ENCODE measurements at places on chromosomes 16 and 17.

- peak; percentile 53 for DNase-seq
Observed at GRCh38 chr16:57253466-57253865, 8.4 kb downstream of the ARL2BP start.

GRCh38 chr17:19433727-19434340 is 22.8 kb downstream of the RNF112 start:
- no peak for DNase-seq

DNA sequence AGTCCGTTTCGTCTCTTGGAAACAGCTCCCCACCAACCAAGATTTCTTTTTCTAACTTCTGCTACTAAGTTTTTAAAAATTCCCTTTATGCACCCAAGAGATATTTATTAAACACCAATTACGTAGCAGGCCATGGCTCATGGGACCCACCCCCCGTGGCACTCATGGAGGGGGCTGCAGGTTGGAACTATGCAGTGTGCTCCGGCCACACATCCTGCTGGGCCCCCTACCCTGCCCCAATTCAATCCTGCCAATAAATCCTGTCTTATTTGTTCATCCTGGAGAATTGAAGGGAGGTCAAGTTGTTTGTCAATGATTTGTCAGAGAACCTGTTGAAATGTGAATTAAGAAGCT is 48.2 kb downstream of the IL21R start:
- no peak for DNase-seq

GRCh38 chr16:57703416-57704010 is 8.9 kb downstream of the DRC7 start:
- no peak for DNase-seq

DNA sequence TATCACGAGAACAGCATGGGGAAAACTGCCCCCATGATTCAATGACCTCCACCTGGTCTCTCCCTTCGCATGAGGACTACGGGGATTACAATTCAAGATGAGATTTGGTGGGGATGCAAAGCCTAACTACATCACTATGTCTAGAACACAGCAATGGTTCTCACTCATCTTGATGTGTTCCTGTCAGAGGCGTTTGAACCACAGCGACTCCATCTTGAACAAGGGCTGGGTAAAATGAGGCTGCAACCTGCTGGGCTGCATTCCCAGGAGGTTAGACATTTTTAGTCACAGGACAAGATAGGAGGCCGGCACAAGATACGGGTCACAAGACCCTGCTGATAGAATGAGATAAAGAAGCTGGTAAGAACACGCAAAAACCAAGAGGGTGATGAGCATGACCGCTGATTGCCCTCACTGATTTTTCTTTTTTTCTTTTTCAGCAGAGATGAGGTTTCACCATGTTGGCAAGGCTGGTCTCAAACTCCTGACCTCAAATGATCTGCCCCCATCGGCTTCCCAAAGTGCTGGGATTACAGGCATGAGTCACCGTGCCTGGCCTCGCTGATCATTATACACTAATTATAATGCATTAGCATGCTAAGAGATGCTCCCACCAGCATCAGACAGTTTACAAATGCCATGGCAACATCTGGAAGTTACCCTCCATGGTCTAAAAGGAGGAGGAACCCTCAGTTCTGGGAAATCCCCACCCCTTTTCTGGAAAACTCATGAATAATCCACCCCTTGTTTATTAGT is 3.0 kb upstream of the PPY start:
- peak; percentile 11 for DNase-seq

- DNase-seq, result peak; percentile 68
Observed at GRCh38 chr17:74992223-74992622, 4.8 kb downstream of the CDR2L start.

- no peak for DNase-seq
Observed at GRCh38 chr17:27363326-27363725, 69.4 kb downstream of the WSB1 start.

DNA sequence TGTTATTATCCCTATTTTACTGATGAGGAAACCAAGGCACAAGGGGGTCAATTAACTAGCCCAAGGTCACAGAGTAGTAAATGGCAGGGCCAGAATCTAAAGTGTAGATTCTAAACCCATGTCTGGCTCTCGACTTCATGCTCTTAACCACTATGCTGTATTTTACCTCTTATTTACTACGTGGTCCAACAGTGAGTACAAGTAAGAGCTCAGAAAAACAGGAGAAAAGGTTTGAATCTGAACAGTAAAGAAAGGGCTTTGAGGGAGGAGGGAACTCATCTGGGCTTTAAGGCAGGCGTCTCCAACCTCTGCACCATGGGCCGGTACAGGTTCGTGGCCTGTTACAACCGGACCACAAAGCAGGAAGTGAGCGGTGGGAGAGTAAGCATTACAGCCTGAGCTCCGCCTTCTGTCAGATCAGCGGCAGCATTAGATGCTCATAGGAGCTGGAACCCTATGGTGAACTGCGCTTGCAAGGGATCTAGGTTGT is 62.9 kb downstream of the SMURF2 start:
- DNase-seq, result no peak

DNA sequence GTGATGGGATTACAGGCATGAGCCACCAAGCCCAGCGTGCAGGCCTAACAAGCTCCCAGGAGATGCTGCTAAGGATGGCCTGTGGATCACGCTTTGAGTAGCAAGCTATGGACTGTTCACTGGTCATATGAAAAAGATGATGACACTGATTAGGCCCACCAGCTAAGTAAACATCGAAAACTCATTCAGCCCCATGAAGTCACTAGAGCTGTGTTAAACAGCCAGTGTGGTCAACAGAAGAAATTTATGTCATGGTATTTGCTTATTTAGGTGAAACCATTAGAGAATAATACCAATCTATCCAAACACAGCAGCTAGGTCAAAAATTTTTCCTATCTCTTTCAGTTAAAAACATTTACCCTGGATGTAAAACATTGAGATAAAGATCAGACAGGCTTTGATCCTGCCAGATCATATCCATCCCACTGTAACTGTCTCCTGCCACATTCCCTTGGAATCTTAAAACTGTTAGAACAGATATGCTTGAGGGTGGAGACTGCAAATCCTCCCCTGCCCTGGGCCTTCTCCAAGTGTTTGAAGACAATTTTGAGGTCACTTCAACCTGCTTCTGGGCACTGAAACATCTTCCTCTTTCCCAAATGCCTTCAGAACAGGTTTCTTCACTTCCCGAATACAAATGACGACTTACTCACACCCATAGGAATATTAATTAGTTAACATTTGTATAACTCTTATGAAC is 30.9 kb downstream of the HOXB1 start:
- peak; percentile 33 for DNase-seq

DNA sequence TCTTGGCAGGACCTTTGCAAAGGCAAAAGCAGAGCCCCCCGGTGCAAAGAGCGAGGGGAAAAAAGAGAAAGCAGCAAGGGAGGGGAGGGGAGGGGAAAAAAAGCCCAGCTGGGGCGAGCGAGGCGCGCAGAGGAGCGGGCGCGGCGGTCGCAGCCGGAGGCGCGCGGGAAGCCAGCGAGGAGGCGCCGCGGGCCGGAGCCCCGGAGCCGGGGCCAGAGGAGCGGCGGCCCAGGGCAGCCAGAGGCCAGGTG is 129 bp downstream of the IRX5 start:
- no peak for DNase-seq

GRCh38 chr17:73347351-73347750 is 35.5 kb upstream of the CDC42EP4 start:
- no peak for DNase-seq

DNA sequence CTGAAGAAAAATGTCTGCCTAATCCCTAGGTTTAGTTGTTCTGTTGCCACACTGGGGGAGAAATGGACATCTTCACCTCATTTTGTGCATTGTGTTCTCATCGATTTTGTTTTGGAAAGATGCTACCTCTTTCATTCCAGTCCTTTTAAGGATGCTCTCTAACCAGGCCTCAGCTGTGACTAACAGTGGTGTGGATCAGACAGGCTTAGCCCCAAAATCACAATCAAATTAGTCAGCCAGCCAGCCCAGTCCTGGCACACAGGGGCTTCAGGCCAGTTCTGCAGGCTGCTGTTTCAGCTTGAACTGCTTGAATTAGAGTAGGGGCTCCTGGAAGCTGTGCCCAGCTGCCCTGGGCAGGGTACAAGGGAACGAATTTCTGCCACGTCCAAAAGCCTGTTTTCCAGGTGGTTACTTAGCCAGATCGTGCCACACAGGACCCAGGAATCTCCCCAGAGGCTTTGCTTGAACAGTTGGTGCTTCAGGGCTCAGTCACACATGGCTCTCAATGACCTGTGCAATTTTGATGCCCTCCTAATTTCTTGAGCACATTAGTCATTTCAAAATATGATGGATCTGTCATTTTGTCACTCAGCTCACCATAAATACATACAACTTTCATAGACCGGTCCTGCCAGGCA is 60.7 kb downstream of the CLEC16A start:
- DNase-seq, result peak; percentile 59

GRCh38 chr16:28846933-28847273 is 755 bp upstream of the TUFM start:
- no peak for DNase-seq

GRCh38 chr17:43536236-43536992 is 9.7 kb downstream of the ETV4 start:
- no peak for DNase-seq

GRCh38 chr17:1532836-1533602 is 16.6 kb upstream of the INPP5K start:
- DNase-seq, result no peak

DNA sequence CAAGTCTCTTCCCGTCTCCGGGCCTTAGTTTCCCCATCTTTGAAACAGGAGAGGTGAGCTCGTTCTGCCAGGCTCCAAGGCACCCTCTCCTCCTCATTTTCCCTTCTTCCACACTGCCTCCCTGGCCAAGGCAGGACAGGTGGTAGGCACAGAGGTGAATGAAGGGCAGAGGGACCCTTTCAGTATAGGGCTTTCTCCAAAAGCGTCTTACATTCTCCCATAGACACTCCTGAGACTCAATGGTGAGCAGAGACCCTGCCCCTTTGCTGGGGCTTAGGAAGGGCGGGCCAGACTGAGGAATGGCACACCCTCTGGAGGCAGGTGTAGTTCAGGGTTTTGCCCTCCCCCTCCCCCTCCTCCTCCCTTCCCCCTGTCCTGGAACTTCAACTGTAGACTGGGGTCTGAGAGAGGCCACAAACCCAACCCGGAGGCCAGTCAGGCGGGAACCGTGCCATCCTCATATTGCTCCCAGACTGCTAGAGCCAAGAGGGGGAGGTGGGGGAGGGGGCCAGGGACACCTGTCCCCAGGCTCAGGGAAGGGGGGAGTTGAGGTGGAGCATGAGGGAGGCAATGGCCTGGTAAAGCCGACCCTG is 1.9 kb downstream of the PLEKHH3 start:
- no peak for DNase-seq

- DNase-seq, result no peak
Observed at GRCh38 chr16:89290887-89291286, 73.4 kb downstream of the ZNF778 start.

DNA sequence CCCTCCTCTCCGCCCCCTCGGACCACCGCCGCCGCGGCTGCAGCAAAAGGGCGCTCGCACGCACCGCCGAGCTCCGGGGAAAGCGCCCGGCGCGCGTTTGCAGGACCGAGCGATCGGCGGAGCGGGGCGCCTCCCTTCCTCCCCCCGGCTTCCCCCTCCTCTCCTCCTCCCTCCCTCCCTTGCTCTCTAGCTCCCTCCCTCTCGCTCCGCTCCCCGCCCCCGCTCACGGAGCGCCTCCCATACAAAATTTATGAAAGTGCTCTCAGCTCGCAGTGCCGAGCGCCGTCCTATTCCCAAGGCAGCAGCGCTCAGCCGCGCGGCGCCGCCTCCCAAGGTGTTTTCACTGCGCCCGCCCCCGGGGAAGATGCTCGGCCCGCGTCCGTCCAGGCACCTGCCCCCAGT is at the start of gene RTN4RL1:
RTN4RL1 (minus strand) TSS at position 115 of the 402 bp plus-strand sequence. CDS start 469 bp downstream, outside the sequence.
- DNase-seq, result peak; percentile 30

DNA sequence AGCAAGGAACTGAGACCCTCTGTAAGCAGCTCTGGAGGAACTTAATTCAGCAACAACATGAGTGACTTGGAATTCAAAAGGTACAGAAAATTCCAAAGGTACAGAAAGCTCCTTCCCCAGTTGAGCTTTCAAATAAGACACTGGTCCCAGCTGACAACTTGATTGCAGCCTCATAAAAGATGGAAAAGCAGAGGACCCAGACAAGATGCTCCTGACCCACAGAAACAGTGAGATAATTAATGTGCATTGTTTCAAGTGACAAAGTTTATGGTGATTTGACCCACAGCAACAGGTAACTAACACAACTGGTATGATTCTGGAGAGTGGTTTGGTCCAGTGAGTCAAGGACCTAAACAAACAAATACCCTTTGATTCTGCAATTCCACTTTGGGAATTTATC is 15.2 kb upstream of the TMEM114 start:
- DNase-seq, result no peak

- peak; percentile 89 for DNase-seq
Observed at GRCh38 chr17:50884439-50885311, 18.5 kb upstream of the TOB1 start.

DNA sequence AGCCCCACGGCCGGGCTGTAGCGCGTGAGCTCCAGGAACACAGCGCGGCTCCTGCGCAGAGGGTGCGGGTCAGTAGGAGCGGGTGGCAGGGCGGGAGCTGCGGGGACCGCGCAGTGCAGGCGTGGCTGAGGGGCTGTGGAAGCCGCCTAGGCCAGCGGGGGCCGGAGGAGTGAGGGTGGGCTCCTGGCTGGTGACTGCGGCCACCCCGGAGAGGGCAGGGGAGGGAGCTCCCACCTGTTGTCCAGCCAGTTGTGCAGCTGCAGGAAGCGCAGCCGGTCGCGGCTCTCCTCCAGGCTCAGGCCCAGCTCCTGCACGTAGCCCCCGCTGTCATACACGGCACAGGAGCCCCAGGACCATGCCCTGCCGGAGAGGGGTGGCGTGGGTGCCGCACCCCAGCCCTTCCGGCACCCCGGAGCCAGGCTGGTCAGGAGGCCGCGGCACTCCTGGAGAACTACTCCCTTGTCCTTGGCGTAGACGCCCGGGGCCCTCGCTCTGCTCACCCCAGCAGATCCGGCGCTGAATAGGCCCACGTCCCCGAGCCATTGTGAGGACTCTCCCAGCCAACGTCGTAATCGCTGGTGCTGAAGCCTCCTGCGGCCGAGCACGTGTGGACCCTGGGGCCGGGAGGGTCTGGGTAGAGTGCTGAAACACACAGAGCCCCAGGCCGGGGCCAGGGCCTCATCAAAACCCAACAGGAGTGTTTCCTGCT is 43.9 kb downstream of the TSC2 start:
- no peak for DNase-seq

DNA sequence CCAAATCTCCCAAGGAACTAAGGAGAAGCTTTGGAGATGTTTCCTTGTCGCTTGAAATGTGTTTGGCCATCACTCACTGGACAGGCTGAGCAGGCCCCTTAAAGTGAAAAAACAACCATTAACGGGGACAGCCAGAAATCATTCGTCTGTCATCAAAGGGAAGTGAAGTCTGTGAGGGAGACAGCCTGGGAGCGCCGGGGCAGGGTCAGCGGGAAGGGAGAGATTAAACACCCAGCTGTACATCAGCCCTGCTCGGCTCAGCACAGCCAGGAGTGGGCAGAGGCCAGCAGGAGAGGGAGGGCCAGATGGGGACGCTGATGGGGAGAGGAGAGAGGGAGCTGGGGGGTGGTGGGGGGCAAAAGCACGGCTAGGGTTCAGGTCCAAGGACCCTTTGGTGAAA is 105.1 kb downstream of the SDK2 start:
- no peak for DNase-seq

GRCh38 chr16:27363246-27363632 is 38.7 kb upstream of the IL21R start:
- DNase-seq, result no peak

GRCh38 chr16:89722392-89723278 is 1.3 kb downstream of the ZNF276 start:
- peak; percentile 39 for DNase-seq

- DNase-seq, result no peak
Observed at GRCh38 chr17:76422406-76422805, 30.5 kb downstream of the UBE2O start.

GRCh38 chr17:6065351-6065750 is 4.8 kb upstream of the WSCD1 start:
- DNase-seq, result no peak

All from amniotic epithelial cell (primary cell).